Stimulated activated memory B cell treated with anti-CD40 and anti-IgM and Interleukin-4, amounts not matched to agents 10 μg/mL and 1 μg/mL and 100 μg/mL, for 72 hours (primary cell): ENCODE measurements at places on chromosomes 13 and 19.
A peak's percentile ranks its signal among the peaks of the same experiment; 100 is the strongest.

- no peak for ATAC-seq
These were observed 151.9 kb downstream of the LACC1 start for GRCh38 chr13:44031555-44031954.

DNA sequence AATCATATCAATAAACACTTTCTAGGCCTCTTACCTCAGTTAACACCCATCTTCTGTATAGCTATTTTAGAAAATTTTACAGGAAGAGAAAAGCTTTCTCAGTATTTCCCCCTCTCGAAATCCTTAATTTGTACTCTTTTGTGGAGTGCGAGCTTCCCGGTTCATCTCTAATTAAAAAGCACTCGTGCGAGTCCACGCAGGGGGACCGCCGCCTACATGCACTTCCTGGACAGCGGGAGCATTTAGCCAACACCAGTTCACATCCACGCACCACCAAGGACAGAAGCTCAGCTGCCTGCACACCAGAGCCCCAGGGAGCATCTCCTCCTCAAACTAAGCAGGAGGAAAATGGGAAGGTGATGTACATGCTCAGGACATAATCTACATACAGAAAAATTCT, 60.0 kb downstream of the RASA3 start:
- no peak for ATAC-seq

GRCh38 chr13:81246556-81246955, 905.6 kb upstream of the SPRY2 start:
- no peak for ATAC-seq

DNA sequence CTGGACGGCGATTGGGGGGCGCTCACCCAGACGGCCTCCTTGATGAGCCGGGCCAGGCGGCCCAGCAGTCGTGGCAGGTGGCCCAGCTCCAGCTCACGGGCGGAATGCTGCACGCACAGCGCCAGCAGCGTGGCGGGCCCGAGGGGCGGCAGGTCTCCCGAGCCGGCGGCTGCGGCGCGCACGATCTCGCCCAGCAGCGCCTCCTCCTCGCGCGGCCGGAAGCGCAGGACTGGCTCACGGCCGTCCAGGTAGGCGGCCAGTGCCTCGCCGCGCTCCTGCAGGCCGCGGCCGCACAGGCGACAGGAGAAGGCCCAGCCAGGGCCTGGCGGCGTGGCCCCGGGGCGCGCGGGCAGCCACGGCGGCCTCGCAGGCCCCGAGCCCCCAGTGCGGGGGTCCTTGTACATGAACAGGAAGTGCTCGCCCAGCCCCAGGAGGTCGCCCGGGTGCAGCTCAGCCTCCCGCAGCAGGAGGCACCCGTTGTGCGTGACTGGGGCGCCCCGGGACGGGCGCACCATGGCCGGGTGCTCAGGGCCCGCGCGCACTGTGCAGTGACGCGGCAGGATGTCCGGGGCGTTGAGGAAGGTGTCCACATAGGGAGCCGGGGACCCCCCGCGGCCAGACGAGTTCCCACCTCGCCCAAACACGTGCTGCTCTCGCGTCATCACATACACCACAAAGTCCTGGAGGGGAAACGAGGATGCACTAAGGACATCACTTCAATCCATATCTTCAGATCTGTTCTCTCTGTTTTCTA, 9.6 kb upstream of the MAMSTR start:
- no peak for ATAC-seq

DNA sequence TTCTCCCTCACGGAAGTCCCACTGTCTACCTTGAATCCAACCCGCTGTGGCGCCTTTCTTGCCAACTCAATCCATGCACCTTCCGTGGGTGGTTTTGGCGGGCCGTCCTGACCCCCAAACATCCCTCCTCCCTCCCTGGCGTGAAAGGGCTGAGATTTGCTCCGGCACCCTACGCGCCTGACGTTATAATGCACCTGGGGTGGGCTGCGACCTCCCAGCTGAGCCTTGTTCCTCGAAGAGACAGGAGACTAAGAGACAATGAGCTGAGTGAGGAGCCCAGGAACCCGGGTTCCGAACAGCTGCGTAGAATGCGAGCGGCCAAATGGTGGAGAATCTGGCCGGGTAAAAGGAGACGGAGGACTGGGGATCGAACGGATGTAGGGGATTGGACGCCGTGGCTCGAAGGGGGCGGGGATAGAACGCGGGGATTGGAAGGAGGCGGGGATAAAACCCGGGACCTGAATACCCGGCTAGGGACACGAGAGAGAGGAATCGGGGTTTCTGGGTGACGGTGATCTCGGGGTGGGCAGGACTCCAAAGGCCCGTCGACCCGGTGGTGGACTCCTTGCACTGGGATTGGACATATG, at the start of gene CPT1C:
Gene CPT1C, plus strand, starts transcription at position 461 of the 587 bp plus-strand sequence. CDS start 1,137 bp downstream, outside the sequence.
- peak; percentile 18 for ATAC-seq

- no peak for ATAC-seq
These were observed 184.8 kb downstream of the SHISA2 start for GRCh38 chr13:25867038-25867437.

DNA sequence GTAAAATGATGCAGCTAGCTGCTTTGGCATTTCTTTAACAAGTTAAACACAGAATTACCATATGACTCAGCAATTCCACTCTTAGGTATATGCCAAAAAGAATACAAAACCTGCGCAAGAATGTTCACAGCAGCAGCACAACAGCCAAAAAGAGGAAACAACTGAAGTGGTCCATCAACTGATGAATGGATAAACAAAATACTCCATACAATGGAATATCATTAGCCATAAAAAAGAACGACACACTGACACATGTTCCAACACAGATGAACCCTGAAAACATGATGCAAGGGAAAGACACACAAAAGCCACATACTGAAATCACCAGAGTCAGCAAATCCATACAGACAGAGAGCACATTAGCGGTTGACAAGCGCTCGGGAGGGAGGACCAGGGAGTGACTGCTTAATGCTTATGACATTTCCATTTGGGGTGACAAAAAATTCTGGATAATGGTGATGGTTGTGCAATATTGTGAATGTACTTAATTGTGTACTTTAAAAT, 3.0 kb downstream of the PCID2 start:
- no peak for ATAC-seq

DNA sequence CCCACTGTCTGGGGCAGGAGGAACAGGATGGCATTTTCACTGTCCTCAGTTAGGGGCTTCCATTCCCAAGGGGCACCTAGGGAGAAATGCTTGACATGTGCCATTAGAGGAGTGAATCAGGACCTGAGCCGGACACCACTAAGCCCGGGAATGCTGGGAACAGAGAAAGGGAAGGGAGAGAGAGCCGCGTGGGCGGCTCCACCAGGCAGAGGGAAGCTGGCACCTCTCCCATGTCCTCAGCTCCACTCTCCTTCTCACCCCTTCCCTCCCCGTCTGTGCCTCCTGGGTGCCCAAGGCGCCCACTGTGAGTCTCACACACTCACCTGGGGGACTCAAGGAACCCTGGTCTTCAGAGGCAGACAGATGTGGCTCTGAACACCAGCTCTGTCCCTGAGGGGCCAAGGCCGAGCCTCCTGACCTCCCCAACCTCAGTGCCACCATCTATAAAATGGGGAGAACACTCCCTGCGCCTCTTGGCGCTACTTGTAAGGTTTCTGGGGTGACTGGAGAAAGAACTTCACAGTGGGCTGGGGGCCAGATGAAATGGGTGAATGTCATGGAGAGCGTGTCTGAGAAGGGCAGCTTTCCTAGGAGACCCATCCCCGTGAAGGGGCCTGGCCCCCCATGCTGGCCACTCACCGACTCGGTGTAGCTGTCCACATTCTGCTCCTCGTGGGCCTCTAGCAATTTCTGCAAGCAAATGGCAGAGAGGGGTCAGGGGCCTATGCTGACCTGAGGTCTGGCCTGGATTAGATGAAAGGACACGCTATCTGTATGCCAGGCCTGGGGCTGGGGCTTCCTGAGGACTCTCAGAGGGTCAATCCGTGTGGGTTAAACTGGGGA, 5.3 kb upstream of the KPTN start:
- no peak for ATAC-seq

GRCh38 chr19:47267350-47267759, 7.3 kb upstream of the INAFM1 start:
- no peak for ATAC-seq

DNA sequence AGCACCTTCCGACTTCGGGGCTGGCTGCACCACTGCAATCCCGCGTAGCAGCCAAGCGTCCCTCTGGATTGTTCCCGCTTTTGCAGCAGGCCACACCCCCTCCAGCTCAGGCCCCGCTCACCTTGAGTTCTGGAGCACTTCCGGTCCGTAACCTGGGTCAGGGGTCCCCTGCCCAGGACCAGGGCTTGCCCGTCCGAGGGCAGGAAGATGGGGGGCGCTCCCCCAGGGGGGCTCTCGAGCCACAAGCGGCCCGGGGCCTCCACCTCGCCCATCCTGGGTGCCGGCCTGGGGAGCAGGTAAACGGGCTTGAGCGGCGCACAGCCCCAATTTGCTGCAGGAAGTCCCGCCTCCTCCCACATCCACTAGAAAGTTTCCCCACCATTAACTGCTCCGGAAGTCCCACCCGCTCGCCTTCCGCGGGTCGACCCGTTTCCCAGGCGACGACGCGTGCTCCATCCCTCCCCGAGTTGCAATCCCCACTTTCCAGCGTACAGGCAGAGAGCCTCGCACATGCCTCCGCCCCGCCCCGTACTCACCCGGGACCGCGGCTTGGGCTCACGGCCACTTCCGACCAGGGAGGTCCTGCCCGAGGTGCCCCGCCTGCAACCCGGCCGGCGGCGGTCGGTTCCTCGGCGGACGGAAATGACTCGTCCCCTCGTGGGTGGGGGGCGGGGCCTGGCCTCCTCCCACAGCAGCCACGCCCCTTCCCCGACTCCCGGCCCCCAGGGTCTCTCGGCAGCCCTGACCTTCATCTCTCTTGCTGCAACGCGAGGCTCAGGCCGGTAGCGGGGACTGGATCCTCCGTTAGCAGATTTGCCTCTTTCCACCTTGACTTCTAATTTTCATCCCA, at the start of gene PNKP:
Gene PNKP, minus strand, starts transcription at position 644 of the 850 bp plus-strand sequence. Its CDS starts 372 bp downstream, at position 272.
- peak; percentile 76 for ATAC-seq

DNA sequence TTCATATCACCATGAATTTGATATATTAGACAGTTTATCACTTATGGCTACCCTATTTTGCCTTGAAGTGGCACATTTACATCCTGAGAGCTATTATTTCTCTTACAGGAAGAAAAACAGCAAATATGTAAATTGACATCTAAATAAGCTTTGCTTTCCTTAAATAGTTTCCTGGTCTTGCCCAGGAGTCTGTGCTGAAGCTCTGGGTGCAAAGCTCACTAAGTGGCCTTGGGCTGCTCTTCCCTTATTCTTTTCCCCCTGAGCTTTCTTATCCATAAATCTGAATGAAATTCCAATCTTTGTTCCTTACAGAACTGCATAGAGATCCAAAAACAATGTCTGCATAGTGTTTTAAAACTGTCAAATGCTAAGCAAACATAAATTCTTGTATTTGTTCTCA, 56.3 kb downstream of the TNFSF13B start:
- ATAC-seq, result no peak

DNA sequence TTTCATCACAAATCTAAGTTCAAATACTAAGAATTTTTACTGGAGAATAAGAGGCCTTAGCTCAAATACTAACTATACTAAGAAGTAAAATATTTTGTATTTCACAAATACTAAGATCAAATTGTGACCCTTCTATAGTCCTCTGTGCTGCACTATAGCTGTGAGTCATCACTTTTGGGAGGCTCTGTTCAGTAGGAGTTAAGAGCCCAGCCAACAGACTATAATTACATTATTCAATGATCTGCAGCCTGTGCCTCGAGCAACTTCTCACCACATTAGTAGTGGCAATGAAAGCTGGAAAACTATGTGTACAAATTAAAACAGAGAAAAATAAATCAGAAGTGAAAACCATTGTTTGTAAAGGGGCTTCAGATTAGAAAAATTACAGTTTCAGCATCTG, 147.3 kb upstream of the GPC6 start:
- no peak for ATAC-seq

GRCh38 chr19:6232601-6233055, 47.1 kb downstream of the MLLT1 start:
- ATAC-seq, result no peak

DNA sequence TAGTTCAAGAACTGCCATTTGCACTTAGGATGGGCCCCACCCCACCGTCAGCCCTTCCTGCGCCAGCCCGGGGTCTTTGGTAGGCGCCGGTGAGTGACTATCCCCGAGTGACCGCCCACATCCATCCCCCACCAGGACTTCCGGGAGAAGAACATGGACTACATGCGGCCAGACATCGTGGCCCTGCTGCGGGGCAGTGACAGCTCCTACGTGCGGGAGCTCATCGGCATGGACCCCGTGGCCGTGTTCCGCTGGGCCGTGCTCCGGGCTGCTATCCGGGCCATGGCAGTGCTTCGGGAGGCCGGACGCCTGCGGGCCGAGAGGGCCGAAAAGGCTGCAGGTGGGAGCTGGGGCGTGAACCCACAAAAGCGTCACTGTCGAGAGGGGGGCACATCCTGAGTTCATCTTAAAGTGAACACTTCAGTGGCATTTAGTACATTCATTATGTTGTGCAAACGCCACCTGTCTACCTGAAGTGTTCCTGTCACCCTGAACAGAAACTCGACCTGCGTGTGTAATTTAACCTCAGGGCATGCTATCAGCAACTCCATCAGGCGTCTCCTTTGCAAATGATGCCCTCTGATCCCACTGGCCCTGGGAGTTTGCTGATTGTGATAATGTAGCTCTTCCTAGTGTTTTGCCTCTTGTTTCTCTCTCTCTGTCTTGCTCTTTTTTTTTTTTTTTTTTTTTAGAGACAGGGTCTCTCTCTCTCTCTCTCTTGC, 42.4 kb upstream of the USE1 start:
- no peak for ATAC-seq
